NCI-H2171 treated with DMSO at 0.1 percent for 48 hours (cell line): ENCODE measurements at places on chromosomes 3 and 15.

DNA sequence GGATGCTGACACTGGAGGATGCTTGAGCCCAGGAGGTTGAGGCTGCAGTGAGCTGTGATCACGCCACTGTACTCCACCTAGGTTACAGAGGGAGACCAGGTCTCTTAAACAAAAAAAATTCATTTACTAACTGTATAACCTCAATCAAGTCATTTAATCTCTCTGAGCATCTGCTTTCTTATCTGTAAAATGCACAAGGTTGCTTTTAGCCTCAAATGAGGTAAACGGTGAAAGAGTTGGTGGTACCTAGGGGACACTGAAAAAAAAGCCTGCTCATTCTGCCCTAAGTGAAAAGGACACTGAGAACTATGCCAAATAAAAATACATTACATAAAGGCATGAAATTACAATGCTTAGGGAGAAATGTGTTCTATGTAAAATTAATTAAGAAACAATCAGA, 3.4 kb downstream of the PP2D1 start:
- no peak for DNase-seq

GRCh38 chr3:116111765-116112164, 333.5 kb downstream of the LSAMP start:
- DNase-seq, result no peak

DNA sequence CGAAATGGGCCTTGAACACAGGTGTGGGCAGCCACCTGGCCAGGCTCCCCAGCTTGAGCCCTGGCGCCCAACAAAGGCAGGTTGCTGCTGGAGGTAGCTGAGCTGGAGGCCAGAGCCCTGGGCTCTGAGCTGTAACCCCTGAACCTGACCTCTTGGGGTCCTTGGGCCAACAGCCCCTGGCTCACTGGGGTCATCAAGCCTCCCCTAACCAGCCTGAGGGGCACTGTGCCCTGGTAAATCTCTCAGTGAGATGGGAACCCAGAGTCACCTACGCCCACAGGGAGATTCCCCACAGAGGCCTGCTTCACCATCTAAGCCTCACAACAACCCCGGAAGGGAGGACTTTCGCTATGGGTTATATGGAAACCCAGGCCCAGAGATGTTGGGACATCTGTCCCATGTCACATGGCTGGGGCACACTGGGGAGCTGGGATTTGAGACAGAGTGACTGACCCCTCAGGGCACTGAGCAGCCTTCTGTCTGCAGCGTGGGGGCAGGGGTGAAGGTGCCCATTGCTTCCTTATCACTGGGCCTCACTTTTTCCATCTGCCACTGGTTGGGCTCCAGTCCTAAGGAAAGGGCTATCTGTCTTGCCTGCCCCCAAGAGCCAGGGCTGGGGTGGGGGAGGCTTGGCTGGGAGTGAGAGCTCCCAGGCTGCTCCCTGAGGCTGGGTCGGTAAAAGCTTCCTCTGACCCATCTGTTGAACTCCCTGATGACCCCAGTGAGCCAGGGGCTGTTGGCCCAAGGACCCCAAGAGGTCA, 59.1 kb downstream of the IQSEC1 start:
- DNase-seq, result no peak

- DNase-seq, result no peak
Observed at GRCh38 chr3:65230261-65231139, 542.7 kb upstream of the ADAMTS9 start.

DNA sequence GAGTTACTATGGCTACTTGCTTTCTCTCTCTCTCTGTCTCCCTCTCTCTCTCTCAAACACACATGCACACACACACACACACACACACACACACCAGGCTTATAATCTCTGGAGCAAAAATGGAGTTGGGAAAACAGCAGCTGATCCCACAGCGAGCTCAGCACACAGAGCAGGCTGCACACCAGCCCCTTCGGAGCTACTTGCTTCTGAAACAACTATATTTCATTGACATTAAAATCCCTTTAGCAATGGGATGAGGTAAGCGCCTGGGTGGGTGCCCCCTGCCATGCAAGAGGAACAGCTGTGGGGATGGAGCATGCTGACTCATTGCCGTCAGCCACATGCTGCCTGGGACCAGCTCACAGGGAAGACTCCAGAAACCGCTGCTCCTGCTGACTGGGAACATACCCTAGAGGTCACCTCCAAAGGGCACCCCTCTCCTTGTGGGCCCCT, 45.7 kb downstream of the B3GNT5 start:
- peak; percentile 83 for DNase-seq
